ENCODE measurements at places on chromosomes 3 and 15.

DNA sequence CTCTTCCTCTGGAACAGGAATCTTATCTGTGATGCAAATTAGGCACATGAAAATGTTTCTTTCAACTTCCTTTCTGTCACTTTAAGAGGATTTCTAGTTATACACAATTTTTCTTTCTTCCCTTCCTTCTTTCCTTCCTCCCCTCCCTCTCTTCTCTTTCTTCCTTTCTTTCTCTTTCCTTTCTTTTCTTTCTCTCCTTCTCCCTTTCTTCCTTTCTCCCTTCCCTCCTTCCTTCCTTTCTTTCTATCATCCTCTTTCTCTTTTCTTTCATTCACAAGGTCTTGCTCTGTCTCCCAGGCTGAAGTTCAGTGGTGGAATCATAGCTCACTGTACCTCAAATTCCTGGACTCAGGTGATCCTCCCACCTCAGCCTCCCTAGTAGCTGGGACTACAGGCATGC, 18.0 kb upstream of the C2CD4B start:
- DNase-seq, result no peak

DNA sequence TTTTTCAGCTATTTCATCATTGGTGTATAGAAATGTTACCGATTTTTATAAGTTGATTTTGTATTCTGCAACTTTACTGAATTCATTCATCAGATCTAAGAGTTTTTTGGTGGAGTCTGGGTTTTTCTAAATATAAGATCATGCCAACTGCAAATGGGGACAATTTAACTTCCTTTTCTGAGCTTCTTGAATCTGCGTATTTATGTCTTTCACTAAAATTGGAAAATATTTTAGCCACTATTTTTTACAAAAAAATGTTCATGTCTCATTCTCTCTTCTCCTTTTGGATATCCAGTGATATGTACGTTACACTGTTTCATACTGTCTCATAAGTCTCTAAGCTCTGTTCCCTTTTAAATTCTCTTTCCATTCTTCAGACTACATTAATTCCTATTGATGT, 123.8 kb downstream of the ISL2 start:
- DNase-seq, result no peak

GRCh38 chr3:126677862-126678503, 23.1 kb upstream of the TXNRD3 start:
- DNase-seq, result no peak

GRCh38 chr15:87792250-87793040, 464.1 kb downstream of the NTRK3 start:
- no peak for DNase-seq

DNA sequence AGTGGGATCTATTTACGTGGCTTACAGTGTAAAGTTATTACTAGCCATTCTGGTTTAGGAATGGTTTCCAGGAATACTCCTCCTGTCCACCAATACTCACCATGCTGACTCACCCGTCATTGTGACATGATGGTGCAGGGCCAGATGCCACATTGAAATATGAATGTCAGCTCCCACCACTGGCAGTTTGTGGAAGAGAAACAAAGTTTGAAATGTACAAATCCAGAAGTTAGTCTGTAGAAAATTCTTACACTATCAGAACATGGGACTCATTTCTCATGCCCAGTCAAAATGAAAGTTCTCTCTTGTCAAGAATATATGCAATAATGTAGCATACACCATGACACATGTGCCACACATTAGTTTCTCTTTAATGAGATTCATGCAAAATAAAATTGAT, 14.4 kb upstream of the TSPAN3 start:
- DNase-seq, result no peak

- no peak for DNase-seq
These were observed 416 bp upstream of the CORO2B start for GRCh38 chr15:68578175-68578979.

DNA sequence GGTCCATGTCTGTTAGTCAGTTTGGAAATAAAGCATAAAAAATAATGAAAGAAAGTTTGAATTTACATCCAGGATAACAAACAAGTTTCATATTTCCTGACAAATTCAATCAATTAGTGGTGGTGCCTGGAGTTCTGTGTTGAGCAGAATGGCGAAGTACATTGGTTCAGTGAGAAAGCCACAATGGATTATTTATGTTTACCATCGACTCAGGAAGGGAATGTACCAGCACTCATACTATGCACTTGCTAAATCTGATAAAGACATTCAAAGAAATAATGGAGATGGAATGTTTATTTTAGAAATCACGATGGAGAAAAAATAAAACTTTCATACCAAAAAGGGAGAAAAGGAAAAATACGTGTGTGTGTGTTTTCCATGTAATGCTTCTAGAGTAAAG, 45.3 kb upstream of the MME start:
- DNase-seq, result no peak

DNA sequence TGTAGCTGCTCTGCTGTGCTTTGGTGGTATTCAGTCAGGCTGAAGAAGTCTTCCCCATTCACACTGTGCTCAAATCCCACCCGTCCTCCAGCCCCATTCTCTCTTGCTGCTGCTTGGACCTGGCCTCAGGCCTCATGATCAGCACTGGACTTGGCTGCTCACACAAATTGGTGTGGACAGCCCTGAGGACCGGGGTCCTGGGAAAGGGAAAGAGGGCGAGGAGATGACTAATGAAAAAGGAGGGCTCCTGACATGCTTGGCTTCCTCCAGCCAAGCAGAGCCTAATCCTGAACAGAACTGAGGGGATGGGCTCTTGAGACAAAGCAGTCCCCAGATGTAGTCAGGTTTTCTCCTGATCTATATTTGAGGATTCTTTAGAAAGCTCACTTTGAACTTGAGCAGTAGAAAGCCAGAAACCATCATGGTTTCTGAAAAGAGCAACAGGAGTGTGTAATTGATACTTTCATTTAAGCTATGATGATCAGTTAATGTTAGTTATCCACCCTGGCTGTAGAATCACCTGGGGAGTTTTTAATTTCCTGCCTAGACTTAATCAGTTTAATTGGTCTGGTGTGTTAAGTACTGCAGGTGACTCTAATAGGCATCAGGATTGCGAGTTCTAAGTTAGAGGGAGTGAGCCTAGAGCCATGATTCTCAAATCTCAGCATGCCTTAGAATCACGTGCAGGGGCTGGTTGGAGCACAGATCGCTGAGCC, 79.4 kb upstream of the THBS1 start:
- DNase-seq, result no peak
